ENCODE measurements at places on chromosomes 12 and 14.

DNA sequence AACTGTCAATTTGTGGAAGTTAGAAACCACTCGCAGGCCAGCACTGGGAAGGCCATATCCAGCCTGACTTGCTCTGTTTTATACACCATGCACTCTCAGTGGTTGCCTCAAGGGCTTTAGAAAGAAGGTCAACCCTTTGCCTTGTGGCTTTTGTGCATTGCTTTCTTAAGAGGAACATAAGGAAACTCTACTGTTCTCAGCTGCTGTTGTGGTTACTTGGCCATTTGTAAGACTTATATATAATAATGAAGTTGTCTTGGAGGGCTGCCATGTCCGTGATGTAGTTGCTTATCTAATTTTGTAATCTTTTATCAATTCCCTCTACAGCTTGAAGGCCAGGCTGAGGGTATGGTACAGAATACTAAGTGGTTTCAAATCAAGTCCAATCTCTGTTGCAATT lies 637.8 kb downstream of the DIO2 start:
- no peak for DNase-seq

DNA sequence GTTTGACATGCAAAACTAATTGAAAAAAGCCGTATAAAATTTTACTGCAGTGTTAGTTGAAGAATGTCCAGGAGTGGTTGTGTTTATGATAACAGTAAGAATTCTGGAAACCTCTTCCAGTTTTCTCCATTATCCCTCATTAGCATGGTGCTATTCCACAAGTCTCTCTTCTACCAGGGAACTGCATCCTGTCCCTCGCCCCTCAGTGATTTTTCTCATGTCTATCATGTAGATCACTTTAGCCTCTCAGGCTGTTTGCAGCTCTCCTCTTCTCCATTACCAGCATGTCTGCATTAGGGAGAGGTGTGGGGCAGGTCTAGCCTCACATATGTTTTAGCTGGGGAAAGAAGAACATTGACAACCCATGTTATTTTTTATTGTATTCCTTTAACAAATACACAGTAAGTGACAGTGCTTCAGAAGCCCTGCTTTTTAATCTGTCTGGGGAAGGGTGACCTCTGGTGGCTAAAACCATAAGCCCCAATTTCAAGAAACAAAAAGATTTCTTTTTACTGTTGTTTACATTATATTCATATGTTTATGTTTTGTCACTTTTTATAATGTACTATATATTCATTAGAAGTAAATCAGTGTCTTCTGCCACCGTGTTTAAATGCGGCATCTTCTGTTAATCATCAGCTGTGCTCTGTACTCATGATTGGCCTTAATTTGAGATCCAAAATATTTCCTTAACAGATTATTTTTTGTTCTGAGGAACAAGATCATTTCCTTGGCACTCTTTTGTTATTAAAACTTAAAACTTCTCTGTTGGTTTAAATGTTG lies 70.7 kb downstream of the RASSF8 start:
- peak; percentile 64 for DNase-seq

GRCh38 chr14:78029601-78030372 lies 140.4 kb upstream of the NRXN3 start:
- DNase-seq: no peak

GRCh38 chr14:37056473-37056872 lies 115.9 kb downstream of the SLC25A21 start:
- peak; percentile 52 for DNase-seq

DNA sequence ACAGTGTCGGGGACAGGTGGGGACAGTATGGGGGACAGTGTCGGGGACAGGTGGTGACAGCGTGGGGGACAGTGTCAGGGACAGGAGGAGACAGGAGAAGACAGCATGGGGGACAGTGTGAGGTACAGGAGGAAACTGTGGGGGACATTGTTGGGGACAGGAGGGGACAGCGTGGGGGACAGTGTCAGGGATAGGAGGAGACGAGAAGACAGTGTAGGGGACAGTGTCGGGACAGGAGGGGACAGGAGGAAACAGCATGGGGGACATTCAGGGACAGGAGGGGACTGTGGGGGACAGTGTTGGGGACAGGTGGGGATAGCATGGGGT lies 139.5 kb downstream of the TMEM121 start:
- no peak for DNase-seq

DNA sequence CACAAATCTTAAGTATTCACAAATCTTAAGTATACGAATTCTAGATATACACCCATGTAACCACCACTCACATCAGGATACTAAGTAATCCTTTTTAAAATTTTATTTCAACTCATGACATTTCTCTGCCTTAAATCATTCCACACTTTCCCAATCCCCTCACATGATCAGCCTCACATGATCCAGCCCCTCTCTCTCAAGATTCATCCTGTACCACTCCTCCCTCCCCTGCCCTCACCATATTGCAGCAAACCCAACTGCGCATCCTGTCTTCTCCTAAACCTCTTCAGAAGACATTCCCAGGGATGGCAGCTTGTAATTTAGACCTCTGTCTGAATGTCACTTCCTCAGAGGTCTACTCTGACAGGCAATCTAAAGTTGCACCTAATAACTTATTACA lies 1.7 kb upstream of the EIF4B start:
- DNase-seq: peak; percentile 23

DNA sequence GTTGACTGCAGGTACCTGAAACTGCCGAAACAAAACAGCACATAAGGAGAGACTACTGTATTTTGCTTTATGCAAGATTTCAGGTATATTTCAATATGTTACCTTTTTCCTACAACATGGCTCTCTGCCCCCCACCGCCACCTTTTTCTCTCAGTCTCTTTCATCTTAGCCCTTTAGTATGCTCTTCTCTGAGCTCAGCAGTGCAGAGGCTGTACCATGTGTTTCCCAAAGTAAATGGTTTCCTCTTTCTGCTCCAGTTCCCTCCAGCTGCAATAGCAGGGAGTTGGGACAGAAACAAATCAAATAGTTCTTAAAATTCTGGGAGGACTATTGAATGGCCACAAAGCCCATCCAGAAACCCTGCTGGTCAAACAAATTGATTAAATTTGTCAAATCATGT lies 4.3 kb downstream of the AMN1 start:
- no peak for DNase-seq

GRCh38 chr14:90576581-90576980 lies 179.8 kb downstream of the CALM1 start:
- peak; percentile 74 for DNase-seq

GRCh38 chr14:87059060-87059839 lies 933.7 kb downstream of the GALC start:
- DNase-seq: peak; percentile 36

DNA sequence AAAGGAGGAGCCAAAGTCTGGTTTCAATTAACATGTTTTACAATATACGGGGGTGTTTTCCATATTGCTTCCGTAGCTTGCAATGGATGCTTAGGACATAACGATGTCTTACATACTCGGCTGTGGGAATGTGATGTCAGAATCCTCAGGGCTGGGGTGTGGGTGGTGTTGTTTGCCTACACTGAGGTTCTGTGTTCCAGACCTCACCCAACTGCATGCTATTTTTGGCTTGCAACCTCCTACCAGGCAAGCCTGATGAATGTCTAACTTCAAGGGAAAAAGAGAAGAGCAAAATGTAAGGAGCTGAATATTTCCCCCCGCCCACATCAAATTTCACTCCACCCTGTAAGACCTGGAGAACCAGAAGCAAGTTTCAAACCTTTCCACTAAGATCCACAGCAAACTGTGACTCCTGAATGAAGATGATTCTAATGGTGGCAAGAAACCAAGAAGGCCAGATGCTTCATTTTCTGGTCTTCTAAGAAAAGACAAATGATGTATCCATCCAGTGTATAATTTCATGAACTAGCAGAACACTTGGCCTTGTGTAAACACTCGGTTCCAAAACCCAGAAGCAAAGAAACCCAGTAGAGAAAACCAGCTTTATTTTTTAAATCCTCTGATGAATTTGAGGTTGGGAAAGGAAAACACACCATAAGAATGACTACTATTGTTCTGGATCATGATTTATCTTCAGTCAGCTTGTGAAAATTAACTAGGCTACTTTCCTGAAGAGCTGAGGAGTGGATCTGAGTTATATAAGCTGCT lies 227.9 kb downstream of the DACT1 start:
- DNase-seq: peak; percentile 62

- no peak for DNase-seq
Observed at GRCh38 chr14:98736701-98737338, 535.2 kb downstream of the BCL11B start.

- no peak for DNase-seq
Observed at GRCh38 chr12:23222801-23223200, 597.8 kb downstream of the ETNK1 start.

DNA sequence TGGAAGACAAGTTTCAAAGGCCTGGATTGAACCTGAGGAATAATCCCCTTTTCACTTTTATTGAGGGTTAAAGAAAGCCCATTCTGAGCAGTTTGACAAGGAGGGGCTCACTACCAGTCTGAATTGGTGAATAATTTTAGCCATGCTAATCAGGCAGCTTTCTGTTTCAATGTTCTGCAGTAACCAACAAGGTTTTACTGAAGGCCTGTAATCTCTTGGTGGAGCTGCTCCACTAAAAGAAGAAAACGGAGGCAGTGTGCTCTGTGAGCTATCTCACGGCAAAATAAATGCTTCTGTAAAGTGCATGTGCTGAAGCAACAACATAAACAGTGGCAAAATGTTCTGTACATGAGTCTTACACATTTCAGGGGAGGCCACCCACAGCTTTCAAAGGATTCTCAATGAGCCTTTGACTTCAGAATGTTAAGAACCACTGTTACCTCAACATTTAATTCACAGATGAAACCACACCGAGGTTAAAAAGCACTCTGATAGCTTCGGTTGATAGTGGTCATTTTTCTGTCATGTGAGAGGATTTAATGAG lies 111.2 kb downstream of the LRIG3 start:
- no peak for DNase-seq

DNA sequence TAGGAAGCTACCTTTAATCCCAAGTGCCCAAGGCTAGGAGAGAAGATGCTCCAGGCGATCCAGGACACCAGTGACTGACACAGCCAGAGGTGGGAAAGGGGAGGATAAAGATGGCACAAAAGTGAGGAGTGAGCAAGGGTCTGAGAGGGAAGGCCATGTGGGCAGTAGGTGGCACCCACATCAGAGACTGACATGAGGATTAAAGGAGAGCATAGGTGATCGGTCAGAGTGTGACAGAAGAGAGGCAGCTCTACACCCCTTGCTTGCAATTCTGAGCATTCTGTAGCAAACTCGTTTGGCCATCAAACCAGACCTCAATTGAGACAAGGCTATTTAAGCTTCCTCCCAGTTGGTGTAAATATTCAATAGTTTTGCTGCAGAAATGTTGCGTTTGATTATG lies 724 bp upstream of the CD27 start:
- no peak for DNase-seq

DNA sequence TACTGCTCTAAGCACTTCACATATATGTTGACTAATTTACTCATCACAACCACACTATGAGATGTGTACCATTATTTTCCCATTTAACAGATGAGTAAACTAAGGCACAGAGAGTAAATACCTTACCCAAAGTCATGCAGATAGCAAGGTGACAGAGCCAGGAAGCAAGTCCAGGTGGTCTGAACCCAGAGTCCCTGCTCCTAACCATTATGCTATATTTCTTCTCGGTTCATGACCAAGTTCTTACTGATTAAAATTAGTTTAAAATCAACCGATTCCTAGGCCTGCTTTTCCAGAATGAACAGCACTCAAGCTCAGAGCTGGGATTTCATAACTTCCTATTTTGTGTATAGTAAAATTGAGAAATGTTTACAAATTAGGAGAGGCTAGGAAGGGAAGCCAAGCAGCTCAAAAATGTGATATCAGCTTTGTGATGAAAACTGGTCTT lies 85.5 kb upstream of the EGLN3 start:
- peak; percentile 5 for DNase-seq

- peak; percentile 57 for DNase-seq
Observed at GRCh38 chr14:71688576-71688975, 243.7 kb upstream of the RGS6 start.

- no peak for DNase-seq
Observed at GRCh38 chr14:70894868-70895267, 12.4 kb upstream of the PCNX1 start.

DNA sequence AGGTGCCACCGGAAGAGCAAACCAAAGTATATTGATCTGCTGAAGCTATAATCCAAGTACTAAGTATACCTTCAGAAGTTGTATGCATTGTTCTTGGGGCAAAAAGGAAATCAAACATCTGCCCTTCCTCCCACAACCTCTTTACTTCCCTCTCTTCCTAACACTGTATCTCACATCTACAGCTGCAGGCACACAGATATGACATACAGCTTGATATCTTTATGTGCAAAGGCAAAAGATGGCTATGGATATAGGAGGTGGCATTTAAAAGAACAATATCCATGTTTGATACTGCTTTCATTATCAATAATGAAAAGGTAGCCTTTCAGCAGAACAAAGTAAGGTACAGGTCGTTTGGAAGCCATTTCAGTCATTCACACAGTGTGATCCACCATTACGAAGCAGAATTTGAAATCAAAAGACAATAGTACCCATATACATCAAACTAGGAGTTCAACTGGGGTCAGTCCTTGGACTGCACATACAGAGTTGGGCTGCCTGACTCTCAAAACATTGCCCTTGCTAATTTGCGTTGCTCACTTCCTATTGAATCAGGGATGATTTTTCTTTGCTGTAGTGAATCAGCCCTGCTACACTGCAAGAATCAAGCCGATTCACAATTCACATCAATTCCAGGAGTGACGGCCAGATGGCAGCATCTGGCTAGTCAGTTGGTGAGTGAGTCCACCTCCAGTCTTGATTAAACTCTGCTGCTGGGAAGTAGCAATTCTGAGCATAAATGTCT lies 8.9 kb downstream of the ANG start:
- DNase-seq: peak; percentile 58
